Thoracic aorta (tissue), 2 donors: ENCODE measurements at places on chromosomes 11 and 22.

GRCh38 chr11:2653198-2653551 lies 46.6 kb downstream of the KCNQ1OT1 start:
- DNase-seq = no peak

GRCh38 chr22:24474649-24475255 lies 20.4 kb upstream of the UPB1 start:
- DNase-seq = no peak

DNA sequence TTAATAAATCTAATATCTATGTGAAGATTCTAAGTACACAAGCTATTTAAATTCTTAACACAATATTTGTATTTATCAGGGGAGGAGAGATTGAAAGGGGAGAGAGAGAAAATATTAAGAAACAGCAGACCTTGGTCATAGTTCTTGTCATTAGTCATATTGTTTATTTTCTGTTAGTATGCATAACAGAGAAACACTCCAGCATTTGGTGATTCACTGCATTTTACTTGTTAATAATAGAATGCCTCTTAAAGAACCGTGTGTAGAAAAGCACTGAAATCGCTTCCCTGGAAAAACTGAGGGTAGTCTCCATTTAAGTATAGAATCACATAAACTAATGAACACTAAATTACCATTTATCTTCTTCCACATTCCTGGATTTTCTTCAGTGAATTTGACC lies 122.7 kb upstream of the TRPC6 start:
- no peak for DNase-seq

- DNase-seq = no peak
These were observed 15.0 kb downstream of the POU2F3 start for GRCh38 chr11:120254788-120255518.
